ENCODE measurements at places on chromosomes 3 and 15.
A peak's percentile ranks its signal among the peaks of the same experiment; 100 is the strongest.

DNA sequence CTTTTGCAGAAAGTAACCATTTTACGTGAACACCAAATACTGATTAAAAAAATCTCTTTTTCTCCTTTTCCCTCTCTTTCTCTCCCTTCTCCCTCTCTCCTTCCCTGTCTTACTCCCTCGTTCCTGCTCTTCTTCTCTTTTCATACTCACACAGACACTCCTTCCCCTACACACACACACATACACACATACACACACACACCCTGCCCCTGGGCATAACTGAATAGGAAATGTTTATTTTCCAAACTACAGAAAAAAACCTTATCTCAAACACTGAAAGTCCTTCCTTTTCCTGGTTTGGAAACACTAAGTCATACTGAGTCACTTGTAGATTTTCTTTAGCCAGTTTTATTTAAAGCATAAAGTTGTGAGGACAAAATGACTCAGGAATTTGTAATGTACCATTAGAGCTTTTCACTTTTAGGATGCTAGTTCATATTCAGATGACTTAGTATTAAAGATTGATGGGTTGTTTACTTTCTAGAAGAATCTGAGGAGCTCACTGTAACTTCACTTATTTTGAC is 62.4 kb downstream of the MBNL1 start:
- no peak for DNase-seq

DNA sequence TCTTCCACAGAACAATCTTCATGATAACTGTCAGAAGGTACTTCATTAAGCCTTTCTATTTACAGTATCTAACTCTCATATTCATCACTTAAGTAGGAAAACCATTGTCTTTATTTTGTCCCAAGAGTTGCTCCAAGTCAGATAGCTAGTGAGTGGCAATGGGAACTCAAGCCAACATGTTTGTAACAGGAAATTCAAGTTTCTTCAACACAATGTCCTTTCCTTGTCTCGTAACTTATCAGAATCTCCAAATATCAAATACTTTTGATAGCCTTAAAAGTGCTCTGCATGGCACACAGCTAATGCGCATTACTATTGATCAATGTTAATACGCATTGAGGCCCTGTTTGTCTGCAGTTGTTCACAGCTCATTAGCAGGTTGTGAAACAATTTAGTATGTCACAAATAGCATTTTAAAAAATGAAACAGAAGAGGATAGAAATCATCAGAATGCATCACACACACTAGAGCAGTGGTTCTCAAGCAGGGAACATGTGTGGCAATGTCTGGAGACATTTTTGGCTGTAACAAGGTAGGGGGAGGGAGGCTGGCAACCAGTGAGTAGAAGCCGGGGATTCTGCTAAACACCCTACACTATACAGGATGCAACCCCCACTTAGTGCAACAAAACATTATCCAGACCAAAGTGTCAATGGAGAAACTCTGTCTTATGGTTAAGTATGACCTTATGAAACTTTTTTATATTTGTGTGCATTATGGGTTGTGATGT is 27.5 kb downstream of the BTLA start:
- DNase-seq = no peak

DNA sequence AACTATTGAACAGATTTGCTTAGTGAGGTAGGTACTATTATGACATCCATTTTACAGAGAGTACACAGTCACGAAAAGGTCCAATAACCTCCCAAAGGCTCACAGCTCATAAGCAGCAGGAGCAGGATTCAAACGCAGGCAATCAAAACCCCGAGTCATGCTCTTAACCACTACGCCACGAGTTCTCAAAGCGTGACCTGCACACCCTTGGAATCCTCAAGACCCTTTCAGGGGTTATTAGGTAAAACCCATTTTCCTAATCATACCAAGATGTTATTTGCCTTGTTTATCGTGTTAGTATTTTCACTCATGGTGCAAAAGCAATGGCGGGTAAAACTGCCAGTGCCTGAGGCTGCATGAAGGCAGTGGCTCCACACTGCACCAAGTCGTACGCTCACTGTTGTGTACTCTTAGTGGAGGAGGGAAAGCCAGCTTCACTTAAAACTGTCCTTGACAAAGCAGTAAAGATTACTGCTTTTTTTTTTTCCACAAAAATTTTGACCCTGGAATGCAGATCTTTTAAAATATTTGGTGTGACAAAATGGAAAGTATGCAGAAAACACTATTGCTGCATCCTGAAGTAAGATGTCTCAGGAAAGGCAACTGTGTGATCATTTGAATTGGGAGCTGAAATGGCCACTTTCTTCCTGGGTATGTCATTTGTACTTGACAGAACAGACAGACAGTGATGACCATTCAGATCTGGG is 96.1 kb downstream of the IGF2BP2 start:
- no peak for DNase-seq

GRCh38 chr3:52532838-52533622 is 627 bp downstream of the NT5DC2 start:
- no peak for DNase-seq

- DNase-seq = no peak
Measured at GRCh38 chr15:41566121-41566885, 7.3 kb downstream of the TYRO3 start.

- DNase-seq = no peak
Measured at GRCh38 chr3:162998205-162998604, 1501.6 kb downstream of the OTOL1 start.

DNA sequence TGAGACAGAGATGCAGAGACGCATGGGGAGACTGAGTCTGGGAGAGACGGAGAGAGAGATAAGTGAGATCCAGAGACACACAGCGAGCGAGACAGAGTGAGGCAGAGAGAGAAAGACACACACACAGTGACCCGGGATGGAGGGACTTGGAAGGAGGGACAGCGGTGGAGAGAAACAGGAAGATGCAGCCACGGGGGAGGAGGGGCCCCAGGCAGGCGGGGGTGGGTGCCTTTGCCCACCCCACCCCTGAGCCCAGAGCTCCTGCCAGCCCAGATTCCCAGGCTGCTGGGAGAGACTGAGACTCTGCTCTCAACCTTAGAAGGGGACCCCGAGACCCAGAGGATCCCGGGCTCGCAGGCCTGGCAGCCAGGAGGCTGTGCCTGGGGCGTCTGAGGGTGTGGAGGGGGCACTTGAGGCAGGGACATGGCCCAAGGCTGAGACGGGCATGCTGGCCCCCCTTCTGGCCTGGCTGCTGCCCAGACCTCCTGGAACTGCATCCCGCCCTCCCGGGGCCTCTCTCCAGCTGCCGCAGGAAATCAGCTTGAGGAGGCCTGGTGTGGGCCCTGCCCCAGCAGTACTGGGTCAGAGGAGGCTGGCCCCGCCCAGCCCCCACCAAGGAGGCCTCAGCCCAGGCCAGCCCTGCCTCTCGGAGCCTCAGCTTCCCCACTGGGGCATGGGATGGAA is 18.1 kb downstream of the H1-8 start:
- peak; percentile 12 for DNase-seq

DNA sequence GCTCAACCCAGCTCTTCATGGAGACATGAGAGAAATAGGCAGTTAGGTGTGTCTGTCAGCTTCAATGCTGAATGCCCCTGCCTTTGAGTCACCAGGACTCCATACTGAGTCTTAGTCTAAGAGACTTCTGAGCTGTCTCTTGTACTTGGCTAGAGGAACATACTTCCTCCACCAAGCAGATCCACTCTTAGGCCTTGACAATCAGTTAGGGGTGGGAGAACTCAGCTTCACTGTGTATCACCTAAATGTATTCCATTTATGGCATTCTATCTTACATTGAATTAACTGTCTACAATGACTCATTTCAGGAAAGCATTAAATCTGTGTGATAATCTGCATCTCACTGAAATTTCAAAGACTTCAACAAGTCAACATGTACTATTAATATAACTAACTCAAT is 66.0 kb downstream of the STAC start:
- DNase-seq = no peak

GRCh38 chr3:172669021-172669420 is 41.8 kb downstream of the NCEH1 start:
- DNase-seq = no peak

DNA sequence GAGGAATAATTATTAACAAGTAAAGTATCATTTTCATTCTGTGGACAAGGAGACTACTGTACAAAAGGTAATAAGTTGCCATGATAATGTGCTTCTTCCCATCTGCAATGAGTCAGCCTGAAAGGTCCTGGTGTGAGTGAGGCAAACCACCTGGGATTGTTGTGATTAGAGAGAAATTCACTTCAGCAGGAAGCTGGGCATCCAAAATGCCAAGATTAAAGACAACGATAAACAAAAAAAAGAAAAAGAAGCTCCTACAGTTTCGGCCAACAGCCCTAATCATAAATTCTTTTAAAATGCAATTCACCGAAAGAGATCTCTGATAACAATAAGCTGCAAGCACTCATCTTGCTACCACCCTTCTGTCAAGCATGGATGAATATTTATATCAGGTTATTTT is 507.8 kb downstream of the TUSC7 start:
- DNase-seq = no peak

DNA sequence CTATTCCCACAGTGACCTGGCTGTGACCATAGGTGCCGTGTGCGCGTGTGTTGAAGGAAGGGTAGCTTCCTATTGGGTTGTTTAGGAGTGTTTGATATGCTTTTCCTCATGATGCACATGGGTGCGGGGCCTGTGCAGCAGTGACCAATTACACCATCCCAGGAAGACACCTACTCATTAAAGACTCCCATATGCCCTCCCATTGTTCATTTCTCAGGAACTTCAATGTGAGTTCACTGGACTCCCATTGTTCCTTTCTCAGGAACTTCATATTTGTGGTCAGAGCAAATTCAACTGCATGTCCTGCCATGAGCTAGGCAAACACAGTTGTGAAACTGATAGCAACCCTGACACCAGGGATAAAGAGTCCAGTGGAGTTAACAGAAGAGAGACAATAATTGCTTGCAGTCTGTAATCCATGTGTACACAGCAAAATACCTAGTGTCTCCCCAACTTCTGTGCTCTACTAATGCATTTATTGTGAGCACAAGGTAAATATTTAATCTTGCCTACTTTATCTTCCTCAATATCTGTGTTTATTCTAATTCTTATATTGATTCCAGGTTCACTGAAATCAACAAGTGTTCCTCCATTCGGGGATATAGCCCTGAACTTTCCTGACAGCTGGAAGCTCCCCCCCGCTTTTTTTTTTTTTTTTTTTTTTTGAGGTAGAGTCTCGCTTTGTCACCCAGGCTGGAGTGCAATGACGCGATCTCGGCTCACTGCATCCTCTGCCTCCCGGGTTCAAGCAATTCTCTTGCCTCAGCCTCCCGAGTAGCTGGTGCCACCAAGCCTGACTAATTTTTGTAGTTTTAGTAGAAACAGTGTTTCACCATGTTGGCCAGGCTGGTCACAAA is 57.5 kb upstream of the GCNT3 start:
- DNase-seq = no peak

DNA sequence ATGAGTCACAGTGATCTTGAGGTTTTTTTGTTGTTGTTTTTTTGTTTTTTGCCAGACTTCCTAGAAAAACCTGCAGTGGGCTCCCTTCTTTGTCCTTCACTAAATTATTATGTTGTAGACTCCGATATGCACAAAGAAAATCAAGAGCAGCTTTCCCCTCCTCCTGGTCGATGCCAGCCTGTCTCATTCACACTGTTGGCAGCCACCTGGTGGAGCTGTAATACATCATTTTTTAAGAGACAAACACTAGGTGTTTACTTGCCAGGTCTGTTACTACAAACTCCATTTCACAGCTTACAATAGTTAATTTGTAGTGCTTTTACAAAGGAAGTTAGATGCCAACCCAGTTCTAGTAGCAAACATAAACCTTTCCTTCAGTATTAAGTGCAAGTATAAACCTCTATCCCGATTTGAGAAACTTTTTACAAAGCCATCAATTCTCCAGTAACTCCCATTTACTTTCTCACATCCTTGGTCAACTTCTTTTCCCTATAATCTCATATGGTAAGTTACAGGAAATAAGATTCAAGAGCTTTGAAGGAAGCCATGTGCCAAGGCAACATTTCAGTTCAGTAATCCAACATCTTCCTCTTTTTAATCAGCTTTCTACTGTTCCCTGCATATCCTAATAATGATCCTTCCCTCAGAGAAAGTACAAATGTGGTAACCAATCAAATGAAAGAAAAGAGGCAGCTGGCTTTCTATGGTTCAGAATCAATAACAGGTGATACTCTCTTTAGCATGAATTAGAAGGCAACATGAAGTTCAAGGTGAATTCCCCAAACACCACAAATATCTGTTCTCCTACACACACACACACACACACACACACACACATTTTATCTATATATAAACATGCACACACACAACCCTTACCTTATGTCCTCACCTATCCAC is 14.0 kb downstream of the AAGAB start:
- no peak for DNase-seq

DNA sequence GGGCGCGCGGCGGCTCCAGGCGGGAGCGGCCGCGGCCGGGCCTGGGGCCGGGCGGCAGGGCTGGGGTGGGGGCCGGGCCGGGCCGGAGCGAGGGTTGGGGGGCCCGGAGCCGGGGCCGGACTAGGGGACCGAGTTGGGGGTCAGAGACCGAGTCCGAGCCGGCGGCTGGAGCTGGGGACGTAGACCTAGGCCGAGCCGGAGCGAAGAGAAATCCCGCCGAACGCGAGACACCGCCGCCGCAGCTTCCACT is 37.3 kb downstream of the HMCES start:
- no peak for DNase-seq

DNA sequence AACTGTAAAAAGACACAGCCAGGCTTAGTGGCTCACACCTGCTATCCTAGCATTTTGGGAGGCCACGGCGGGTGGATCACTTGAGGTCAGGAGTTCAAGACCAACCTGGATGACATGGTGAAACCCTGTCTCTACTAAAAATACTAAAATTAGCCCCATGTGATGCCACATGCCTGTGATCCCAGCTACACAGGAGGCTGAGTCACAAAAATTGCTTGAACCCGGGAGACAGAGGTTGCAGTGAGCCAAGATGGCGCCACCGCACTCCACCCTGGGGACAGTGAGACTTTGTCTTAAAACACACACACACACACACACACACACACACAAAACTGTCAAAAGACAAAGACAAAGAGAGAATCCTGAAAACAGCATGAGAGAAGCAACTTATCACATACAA is 18.0 kb downstream of the SPCS1 start:
- DNase-seq = no peak

DNA sequence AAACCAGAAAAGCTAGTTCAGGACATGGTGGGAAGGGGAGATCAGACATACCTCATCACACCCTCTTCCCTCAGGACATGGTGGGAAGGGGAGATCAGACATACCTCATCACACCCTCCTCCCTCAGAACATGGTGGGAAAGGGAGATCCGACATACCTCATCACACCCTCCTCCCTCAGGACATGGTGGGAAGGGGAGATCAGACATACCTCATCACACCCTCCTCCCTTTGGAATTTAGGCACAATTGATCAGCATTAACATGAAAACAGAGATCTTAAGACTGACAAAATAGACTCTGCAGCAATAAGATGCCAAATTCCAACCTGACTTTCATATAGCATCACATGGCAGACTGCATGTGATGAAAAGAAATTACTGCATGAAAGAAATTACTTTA is 412.7 kb upstream of the ZNF717 start:
- no peak for DNase-seq
